ENCODE measurements at places on chromosomes 6 and 20. TPM values are rescaled to one million over a fixed set of nuclear protein-coding genes. Genes with fewer than 3 reads are reported as not detected.

The QRSL1 gene
- total RNA-seq, result 8.2 TPM

The PSMB9 gene
- 120 TPM for total RNA-seq

The GABRR2 gene
- not detected for total RNA-seq

The KIF6 gene
- 2.2 TPM for total RNA-seq

The MOXD1 gene
- 11.1 TPM for total RNA-seq

The PNPLA1 gene
- total RNA-seq, result not detected

The PRPH2 gene
- not detected for total RNA-seq

Data from H4 (cell line).